ENCODE measurements at places on chromosomes 13 and 19.

- DNase-seq: no peak
Measured at GRCh38 chr13:25042151-25042865, 53.6 kb upstream of the PABPC3 start.

DNA sequence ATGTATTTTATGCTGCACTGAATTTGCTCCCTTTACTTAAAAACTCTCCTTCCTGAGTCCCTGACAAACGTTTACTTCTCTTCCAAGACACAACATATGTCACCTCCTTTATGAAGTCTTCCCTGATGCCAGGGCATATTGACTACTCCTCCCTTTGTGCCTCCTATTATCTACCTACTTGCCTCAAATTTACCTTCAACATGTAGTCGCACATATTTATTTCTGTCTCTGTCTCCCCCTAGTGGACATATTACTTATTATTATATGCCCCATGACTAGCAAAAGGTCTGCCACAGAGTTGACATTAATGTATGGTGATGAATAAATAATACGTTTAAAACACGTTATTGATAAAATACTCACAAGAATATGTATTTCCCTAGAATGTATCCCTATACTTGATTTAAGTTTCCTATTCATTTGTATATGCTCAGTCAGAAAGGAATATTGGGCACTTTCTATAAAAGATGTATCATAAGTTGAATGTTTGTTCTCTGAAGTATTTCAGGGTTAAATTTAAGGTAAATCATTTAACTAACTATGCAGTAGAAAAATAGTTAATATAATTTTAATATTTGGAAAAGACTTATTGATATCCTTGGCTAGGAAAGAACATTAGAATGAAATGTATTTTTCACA is 250.3 kb upstream of the ATXN8OS start:
- DNase-seq: peak; percentile 50

GRCh38 chr13:104847922-104848321 is 1687.5 kb downstream of the EFNB2 start:
- DNase-seq: no peak

GRCh38 chr13:43150369-43151207 is 127.2 kb downstream of the DNAJC15 start:
- DNase-seq: no peak

- DNase-seq: no peak
Measured at GRCh38 chr13:34230271-34230670, 412.3 kb downstream of the RFC3 start.

DNA sequence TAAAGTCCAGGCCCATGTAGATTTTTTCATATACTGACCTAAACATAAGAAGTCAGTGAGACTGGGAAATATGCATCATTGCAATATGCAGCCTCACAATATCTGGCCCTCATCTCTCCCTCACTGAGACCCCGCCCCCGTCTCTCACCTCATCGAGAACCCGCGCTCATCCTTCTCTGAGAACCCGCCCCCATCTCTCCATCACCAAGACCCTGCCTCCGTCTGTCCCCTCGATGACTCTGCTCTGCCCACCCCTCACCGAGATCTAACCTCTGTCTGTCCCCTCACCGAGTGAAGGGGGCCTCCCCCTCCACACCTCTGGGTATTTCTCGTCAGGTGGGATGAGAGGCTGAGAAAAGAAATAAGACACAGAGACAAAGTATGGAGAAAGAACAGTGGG is 20.5 kb upstream of the ZNF846 start:
- DNase-seq: no peak

- DNase-seq: no peak
Measured at GRCh38 chr13:74306496-74306895, 172.3 kb upstream of the KLF12 start.

- DNase-seq: no peak
Measured at GRCh38 chr19:31270897-31271296, 78.3 kb downstream of the TSHZ3 start.

DNA sequence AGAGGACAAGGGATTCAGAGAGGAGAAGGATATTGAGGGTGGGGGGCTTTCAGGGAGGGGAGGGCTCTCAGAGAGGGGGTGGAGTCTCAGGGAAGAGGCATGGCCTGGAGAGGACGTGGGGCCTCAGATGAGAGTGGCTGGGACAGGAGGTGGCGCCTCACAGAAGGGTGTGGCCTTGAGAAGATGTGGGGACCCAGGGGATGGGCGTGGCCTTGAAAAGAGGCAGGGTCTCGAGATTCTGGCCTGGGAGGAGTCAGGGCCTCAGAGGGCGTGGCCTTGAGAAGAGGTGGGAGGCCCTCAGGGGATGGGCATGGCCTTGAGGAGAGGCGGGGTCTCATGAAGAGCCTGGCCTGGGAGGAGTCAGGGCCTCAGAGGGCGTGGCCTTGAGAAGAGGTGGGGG is 23.7 kb upstream of the TNFSF14 start:
- DNase-seq: no peak

- DNase-seq: no peak
Measured at GRCh38 chr13:75587679-75588078, 38.1 kb downstream of the UCHL3 start.

GRCh38 chr13:32515246-32515645 is 23.3 kb downstream of the N4BP2L2 start:
- DNase-seq: no peak

DNA sequence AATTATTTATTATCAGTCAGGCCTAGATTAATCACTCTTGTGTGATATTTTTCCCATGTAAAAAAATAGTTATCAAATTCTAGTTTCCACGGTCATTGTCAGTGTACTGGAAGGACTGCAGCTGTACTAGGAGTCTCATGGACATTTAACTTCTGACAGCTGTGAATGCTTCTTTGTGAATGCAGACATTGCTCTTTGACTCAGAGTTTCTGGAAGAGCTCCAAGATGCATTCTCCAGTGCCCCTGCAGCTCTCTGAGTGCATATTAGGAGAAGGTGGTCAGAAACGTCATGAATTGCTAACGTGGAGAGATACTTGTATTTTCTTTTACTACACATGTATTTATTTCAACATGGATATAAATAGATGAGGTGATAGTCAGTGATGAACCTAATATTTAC is 9.7 kb upstream of the SLITRK5 start:
- DNase-seq: no peak

GRCh38 chr13:98467263-98467985 is 109.5 kb downstream of the STK24 start:
- no peak for DNase-seq

GRCh38 chr13:44045180-44045562 is 165.5 kb downstream of the LACC1 start:
- DNase-seq: no peak

DNA sequence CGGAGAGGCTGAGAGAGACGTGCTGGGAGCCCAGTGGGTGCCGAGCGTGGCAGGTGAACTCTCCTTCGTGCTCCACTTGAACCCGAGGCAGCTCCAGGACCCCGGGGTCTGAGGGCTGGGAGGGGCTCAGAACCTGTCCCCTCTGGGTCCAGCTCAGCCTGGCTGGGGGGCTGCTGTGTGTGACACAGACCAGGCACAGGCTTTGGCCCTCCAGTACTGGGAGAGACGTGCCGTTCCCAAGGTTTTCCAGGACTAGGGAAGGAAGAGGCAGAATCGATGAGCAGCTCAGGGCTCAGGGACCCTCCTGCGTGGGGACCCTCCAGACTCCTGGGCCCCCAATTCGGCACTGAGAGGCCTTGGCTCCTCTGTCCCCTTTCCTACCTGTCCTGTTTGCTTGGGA is 2.3 kb downstream of the SIGLEC10 start:
- no peak for DNase-seq

DNA sequence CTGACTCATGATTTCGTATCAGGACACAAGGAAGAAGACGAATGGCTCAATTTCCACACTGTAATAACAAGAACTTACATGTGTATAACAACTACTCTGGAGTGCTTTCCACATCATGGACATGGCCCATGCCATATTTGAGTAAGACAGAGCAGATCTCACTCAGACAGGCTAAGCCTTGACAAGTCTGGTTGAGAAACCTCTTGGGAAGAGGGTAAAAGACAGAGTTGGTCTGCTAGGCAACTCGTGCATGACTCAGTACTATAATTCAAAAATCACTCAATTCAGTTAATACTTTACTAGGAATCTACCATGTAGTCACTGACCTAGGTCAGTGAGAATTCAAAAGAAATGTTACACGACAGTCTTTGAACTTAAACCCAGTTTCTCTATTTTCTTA is 5.7 kb upstream of the THSD1 start:
- DNase-seq: no peak

DNA sequence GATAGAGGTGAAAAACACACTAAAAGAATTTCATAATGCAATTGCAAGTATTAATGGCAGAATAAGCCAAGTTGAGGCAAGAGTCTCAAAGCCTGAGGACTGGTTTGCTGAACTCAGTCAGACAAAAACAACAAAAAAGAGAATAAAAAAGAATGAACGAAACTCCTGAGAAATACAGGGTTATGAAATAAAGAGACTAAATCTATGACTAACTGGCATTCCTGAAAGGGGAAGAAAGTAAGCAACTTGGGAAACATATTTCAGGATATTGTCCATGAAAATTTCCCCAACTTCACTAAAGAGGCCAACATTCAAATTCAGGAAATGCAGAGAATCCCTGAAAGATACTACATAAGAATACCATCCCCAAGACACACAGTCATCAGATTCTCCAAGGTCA is 47.8 kb downstream of the UBL3 start:
- no peak for DNase-seq

DNA sequence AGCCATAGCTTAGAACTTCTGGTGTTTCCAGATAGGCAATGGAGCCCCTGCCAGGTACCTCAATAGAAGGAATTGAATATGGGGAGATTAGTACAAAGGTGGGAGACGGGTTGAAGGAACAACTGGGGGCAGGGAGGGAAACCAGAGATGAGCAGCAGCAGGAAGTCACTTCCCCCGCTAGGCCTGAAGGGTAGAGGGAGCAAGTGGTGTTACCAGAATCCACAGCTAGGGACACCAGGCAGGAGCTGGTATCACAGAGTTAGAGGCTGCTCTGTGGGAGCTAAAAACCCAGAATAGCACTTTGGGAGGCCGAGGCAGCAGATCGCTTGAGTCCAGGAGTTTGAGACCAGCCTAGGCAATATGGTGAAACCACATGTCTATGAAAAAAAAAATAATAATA is 15.3 kb upstream of the HNRNPUL1 start:
- DNase-seq: no peak

DNA sequence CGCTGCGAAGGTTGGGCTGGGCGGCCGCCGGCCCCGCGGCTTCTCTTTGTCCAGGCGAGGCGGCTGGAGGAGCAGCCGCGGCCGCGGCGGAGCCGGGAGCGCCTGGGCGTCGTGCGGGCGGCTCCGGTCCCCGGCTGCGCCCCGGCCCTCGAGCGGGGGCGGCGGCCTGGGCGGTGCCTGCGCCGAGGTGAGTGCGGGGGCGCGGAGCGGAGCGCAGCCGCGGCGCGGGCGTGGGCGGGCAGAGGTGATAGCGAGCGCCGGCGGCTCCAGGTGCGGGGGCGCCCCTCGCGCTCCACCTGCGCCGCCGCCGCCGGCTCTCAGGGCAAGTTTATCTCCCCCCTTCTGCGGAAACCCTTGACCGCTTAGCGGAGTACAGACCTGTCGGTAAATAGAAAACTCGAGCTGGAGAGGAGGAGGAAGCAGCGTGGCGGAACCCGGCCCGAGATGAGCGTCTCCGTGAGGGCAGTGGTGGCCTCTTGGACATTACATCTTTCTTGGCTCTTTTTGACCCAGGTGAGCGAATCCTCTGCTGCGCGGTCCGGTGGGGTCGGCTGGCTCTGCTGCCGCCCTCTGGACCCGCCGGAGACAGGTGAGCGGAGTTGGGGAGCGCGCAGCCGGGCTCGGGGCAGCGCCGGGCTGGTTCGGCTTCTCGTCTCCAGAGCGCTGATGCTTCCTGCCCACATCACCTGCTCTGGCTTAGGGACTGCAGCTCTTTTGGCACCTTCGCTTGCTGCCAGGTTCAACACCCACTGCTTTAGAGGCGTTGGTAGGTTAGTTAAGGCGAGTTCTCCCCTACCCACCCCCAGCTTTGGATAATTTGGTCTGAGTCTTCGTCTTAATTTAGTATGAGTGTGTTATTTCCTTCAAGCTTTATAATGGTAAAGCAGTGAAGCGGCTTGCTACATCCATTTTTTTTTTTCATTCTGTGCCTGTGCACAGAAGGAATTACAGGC is at the start of gene MTUS2:
Gene MTUS2 (plus strand): TSS at position 241 of the 953 bp plus-strand sequence.
- DNase-seq: no peak

GRCh38 chr19:55675661-55676354 is 782 bp downstream of the EPN1 start:
- no peak for DNase-seq

GRCh38 chr13:34779171-34779570 is 162.9 kb upstream of the NBEA start:
- no peak for DNase-seq

GRCh38 chr13:34409496-34410182 is 532.4 kb upstream of the NBEA start:
- no peak for DNase-seq

DNA sequence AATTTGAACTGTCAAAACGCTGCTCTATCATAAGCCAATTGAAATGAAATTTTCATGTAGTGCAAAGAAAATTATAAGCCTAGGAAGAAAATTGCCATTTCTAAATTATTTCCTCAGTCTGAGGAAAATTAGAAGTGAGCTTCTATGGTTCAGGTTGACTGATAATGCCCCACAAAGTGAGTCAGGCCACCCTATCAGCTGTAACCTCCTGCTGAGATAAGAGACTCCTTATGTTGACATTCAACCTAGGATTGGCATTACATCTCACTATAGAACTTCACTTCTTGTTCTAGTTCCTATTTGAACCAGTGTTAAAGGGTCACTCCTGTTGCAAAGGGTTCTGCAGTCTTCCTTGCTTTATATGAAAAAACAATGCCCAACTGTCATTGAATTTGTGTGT is 32.6 kb upstream of the RFC3 start:
- no peak for DNase-seq

DNA sequence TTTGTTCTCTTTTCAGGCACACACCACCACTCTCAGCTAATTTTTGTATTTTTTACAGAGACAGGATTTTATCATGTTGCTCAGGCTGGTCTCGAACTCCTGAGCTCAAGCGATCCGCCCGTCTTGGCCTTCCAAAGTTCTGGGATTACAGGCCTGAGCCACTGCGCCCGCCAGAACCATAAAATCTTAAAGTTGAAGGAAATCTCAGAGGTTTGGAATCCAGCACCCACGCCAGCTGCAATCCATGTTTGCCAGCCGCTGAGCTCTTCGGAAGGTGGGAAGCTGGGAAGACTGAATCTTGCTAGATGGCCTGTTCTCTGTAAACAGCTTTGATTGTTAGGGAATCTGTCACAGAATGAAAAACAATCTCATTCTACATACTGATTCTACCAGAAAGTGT is 38.5 kb downstream of the SPATA13 start:
- no peak for DNase-seq

- DNase-seq: no peak
Measured at GRCh38 chr19:9166846-9167245, 11.9 kb upstream of the OR7D2 start.

Measured in NCI-H2081 treated with DMSO at 0.1 percent for 48 hours (cell line).